ENCODE measurements at places on chromosomes 1 and 21.

GRCh38 chr1:156933136-156933535 lies 12.7 kb downstream of the LRRC71 start:
- no peak for DNase-seq

- no peak for DNase-seq
Observed at GRCh38 chr1:4126731-4127591, 226.9 kb upstream of the C1orf174 start.

DNA sequence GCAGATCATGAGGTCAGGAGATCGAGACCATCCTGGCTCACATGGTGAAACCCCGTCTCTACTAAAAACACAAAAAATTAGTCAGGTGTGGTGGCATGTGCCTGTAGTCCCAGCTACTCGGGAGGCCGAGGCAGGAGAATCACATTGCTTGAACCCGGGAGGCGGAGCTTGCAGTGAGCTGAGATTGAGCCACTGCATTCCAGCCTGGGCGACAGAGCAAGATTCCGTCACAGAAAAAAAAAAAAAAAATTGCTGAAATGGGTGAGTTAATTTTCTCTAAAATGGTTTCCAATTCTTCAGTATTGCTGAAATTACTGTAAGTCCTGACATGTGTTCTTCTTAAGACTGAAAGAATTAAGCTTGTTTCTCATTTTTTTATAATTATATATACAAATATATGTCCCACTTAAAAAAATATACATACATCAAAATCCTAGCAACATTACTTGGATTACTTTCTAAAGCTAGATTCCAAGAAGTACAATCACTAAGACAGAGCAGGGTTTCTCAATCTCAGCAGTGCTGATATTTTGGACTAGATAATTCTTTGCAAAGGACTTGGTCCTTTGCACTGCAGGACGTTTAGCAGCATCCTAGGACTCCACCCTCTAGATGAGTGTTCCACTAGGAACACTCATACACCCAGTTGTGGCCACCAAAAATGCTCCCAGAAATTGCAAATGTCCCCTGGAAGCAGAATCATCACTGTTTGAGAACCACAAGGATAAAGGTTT lies 24.8 kb downstream of the ZNHIT6 start:
- no peak for DNase-seq

DNA sequence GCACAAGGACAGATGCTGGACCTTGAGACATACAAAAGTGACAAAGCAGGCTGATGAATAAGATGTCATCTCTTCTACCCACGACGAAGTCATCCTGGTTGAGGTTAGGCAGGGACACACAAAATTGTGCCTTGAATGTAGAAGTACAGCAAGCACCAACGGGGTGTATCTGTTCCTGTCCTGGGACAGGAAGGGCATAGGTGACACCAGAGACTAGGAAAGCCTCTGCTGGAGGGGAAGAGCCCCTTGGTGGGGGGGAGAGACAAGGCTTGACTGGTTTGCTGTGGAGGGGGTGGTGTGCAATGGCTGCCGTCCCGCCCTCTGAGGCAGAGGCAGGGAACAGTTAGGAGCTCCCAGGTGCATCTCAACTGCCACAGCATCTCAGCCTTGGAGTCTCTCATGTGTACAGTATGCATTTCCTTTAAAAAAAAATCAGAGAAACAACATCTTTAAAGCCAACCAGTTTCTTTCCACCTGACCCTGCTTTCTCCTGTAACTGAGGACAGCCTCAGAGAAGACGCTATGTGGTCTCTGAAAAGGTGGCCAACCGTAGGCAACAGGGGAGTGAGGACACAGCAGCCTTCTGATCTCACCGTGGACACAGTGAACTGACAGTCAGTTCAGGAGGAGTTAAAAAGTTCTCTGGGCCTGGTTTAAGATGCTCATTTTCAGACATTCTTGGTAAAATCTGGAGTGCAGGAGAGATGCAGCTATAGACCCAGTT lies 17.7 kb upstream of the GFI1 start:
- no peak for DNase-seq

- DNase-seq: no peak
Observed at GRCh38 chr1:209672705-209673630, 2.2 kb upstream of the G0S2 start.

DNA sequence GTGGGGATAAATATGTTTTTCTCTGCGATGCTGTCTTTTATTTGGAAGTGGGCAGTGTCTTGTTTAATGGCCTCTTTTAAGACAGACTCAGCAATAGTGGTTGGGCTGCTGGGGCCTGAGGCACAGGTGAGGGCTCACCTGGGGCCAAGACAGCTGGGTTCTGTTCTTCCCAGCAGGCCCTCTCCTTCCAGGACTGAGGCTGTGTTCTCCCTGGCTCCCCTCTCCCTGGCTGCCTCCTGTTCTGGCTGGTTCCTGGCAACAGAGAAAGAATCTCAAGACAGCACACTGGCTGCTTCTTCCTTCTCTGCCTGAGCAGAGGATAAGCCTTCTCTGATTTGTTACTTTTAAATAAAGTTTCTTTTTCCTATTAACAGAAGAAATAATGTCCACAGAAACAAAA lies 7.4 kb upstream of the GRHL3 start:
- DNase-seq: no peak

DNA sequence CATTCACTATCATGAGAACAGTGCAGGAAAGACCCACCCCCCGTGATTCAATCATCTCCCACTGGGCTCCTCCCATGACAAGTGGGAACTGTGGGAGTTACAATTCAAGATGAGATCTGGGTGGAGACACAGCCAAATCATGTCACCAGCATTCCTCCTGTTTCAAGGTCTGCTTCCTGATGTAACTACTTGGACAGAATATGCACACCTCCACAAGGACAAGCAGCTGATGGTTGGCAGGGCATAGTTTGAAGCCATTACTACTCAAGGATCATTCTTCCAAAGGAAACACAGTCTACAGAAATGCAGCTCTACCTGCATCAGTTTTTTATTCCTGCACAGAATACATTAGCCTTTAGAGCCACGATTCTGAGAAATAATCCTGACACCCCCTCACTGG lies 28.5 kb upstream of the RNF2 start:
- no peak for DNase-seq

- no peak for DNase-seq
Observed at GRCh38 chr1:217647791-217648190, 16.6 kb downstream of the SPATA17 start.

DNA sequence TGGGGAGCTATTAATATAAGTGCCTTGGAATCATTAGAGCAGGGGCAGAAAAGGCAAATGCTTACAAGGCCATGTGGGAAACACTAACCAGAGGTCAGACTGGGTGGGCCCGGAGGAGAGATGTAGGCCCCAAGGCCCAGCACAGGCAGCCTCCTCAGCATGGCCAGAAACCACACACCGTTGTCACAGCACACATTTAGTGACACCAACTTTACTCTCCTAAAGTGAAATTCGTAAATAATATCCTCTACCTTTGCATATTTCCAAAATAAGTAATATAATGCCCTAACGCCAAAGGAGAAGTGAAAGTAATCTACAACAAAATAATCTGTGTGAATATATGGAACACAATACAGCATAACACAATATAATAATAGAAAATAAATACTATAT lies 62.6 kb downstream of the KIF21B start:
- DNase-seq: no peak

- no peak for DNase-seq
Observed at GRCh38 chr1:214637722-214638458, 34.9 kb downstream of the CENPF start.

DNA sequence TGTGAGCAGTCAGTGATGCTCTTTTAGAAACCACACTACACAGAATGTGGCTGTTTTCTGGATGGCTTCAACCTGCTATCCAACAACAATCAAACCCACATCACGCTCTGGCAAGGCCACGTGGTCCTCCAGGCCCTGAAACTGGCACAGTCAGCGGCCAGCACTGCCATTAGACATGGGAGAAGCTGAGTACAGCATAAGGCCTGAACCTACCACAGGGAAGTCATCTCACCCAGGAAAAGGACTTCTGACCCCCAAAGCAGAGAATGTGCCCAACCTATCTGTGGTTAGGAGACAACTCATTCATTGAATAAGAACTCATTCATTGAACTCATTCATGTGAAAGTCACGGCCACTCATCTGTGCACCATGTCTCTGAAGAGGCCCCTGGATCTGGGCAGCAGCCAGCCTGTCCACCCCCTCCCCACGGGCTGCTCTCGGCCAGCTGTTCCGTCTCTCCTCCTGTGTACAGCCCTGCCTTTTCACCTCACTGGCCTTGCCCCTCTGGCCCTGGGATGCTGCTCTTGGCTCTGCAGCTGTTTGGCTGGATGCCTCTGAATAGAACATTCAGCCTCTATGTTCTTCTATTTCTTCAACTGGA lies 41.1 kb downstream of the C1orf198 start:
- DNase-seq: no peak

- no peak for DNase-seq
Observed at GRCh38 chr21:29712818-29713217, 227.0 kb downstream of the GRIK1 start.

DNA sequence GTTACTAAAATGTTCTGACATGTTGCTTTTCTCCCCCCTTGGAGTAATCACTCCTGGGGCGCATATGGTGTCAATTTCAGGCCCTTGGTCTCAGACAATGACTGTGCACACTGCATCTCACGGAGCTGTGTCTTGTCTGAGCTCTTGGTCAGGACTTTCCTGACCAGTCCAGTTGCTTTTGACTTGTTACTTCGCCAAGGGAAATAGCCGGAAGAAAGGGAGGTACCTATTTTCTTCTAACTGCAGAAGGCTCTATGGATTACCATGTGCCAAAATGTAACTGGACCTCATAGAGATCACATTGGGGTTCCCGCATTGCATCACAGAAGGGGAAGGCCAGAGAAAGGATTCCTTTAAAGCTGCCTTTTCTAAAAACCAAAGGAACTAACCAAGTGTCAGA lies 68.6 kb downstream of the SPAG17 start:
- DNase-seq: no peak

GRCh38 chr1:156959925-156960324 lies 39.5 kb downstream of the LRRC71 start:
- no peak for DNase-seq

DNA sequence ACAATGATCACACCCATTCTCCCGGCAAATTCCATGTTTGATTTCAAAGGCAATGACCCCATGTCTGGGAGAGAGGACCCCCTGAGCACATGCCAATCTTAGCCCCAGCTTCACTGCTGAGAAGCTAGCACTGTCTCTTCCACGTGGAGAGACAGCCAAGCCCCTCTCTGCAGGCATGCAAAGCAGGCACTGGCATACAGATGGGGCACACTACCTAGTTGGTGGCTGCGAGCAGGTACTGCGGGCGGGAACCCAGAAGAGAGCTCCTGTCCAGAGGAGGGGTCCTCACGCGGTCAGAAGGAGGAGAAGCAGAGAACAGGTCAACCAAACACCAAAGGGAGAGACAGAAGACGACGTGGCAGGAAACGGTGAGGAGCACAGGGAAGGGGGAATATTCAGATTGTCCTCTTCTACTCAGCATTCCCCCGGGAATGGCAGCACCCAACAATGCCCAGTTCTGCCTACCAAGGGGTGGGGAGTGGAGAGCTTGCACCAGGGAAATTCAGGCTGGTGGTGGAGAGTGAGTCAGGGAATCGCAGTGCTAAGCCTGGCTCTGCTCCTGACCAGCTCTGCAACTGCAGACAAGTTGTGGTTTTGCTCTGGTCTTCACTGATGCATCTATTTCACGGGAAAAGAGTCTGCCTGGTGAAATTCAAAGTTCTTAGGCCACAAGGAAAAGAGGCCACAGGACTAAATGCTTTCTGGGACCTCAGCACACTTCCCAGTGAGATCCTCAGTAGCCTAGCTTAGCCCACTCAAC lies 48.1 kb upstream of the GOLT1A start:
- no peak for DNase-seq

DNA sequence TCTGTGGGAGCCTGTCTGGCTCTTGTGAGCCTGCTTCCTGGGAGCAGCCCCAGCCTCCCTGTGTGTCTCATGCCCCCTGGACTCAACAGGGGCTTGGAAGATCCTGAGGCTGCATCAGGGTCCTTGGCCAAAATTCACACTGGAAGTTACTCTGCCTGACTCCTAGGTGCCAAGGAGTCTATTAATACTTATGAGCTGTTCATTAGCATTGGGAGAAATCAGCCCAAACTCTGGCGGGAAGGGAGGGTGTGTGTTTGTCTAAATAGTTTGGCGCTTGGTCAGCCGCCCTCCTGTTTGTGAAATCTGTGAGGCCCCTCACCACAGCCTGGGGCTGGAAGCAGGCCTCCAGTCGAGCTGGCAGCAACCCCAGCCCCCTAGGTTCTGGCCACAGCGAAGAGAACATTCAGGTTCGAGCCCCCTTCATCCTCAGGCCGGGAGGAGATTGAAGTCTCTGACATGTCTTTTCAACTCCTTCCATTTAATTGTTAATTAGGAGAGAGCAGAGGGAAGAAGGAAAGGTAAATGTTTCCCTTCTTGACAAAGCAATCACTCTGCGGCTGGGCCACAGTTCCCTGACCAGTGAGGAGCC lies 82.1 kb upstream of the F3 start:
- DNase-seq: no peak

DNA sequence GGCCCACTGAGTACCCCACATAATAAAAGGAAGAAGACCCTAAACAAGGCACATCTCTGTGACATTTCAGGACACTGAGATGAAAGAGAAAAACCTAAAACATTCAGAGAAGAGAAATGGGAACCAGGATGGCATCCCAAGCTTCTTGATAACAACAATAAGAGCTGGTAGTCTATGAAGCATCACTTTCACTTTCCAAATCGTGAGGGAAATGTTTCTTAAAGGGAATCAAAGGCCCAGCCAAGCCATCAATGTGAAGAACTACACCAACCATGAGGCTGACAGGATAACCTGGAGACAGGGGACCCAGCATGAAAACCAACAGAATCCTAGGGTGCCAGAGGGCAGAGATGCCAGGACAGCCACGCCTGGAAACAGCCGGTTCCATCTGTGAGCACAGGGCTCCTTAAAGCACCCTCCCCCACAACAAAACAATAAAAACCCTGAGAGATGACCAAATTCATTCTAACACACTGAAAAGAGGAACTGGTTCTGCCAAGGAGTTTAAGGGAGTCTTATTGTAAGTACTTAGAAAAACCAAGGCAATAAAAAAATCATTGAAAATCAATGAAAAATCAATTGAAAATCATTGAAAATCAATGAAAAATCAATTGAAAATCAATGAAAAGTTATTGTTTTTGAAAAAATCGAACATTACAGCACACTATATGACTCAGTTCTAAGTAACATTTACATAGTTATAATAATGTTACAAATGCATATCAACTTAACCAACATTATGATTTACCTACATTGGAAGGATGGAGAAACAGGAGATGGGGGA lies 141.5 kb upstream of the ERG start:
- DNase-seq: no peak

GRCh38 chr1:11281518-11282331 lies 8.7 kb downstream of the UBIAD1 start:
- peak; percentile 69 for DNase-seq

Measured in right lung (tissue), 10 donors.